ENCODE measurements at places on chromosomes 16 and 17.
A peak's percentile ranks its signal among the peaks of the same experiment; 100 is the strongest.

DNA sequence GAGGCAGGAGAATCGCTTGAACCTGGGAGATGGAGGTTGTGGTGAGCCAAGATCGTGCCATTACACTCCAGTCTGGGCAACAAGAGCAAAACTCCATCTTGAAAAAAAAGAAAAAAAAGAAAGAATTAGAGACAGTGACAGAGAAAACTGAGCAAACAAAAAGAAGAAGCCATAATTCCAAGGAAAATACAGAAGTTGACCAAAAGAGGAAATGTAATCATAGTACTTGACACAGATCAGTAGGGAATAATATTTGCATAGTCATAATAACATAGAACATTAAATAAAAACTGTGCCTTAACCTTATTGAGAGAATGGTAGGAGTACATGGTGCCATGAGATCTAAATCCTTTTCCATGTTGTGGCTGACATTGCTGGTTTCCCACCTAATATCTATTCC lies 14.7 kb upstream of the USP31 start:
- no peak for DNase-seq

DNA sequence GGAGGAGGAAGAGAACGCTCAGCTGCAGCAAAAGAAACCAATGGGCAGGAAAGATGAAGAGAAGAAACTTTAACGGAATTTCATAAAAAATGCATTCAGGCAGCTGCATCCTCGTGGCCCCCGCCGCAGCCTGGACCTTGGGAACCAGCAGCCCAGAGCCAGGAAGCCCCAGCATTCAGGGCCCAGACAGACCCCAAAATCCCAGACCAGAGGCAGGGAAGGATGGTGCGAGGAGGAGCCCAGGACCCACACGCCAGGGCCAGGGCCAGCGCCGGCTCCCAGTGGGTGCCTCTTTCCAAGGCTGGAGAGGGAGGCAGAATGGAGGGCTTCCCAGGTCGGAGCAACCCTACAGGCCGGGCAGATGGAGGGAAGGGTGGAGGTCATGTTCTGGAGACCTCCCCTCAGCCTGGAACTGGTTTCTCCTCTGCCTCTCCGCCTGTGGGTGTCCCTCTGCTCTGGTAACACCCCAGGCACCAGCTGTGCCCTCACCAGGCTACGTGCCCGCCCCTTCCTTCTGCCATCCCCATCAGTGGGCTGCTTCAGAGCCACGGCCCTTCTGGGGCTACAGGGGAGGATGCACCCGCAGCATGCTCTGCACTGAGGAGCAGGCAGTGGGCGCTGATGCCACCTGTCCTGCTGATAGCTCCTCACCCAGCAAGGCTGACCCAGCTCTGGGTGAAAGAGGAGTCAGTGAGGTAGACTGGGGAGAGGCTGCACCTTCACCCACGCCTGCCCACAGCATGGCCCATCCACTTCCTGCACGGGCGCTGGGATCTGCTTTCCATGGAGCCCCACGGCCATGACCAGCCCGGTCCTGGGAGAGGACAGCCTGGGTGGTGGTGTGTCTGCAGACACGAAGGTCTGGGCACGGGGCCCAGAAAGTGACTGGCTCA lies 1.2 kb upstream of the MIF4GD start:
- no peak for DNase-seq

DNA sequence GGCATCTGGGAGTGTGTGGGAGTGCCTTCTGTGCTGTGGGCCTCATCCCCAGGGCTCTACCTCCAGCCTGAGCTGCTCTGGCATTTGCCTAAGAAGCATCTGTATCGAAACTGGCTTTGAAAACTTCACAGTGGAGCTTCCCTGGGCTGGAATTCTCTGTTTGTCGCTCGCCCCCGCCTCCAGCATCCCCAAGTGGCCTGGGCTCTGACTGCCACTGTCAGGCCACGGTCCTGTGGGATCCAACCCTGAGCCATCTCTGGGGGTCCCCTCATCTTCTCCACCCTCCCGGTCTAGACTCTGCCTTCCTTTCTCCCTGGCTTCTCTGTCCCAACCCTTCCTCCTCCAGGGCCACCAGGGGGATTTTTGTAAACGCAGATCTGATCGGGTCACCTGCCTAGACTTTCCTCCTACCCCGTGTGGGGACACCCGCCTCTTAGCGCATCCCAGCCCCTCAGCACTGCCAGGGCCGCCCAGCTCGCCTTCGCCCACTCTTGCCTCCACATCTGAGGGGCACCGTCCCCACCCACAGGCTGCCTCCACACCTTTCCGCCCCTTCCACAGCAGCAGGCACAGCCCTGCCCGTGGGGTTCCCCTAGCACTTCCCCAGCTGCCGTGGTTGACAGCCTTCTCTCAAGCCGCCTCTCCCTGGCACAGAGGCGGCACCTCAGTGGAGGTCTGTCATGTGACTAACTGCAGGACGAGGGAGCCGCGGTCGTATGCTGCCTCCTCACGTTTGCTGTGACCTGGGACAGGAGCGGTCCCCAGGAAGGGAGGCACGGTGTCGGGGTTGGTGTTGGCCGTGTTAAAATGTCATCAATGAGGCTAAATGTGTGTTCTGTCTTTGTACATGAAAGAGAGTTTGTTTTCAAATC lies 12.0 kb downstream of the TBC1D24 start:
- DNase-seq = peak; percentile 53

DNA sequence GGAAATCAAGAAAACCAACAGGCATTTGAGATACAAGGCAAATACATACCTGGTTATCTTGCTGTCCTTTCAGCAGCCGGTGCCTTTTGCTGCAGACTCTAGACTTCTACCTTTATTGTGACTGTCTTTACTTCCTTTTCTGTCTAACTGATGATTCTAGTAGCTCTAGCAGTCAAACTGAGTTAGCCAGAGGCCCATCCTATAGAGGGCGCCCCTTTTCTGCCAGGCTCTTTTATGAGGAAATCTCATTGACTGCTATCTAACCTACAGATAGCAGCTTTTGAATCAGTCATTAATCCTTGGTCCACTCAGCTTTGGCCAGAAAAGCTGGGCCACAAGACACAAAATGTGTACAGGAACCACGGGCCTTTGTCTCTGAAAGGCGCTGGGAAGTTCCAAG lies 87.5 kb upstream of the WSB1 start:
- DNase-seq = no peak

DNA sequence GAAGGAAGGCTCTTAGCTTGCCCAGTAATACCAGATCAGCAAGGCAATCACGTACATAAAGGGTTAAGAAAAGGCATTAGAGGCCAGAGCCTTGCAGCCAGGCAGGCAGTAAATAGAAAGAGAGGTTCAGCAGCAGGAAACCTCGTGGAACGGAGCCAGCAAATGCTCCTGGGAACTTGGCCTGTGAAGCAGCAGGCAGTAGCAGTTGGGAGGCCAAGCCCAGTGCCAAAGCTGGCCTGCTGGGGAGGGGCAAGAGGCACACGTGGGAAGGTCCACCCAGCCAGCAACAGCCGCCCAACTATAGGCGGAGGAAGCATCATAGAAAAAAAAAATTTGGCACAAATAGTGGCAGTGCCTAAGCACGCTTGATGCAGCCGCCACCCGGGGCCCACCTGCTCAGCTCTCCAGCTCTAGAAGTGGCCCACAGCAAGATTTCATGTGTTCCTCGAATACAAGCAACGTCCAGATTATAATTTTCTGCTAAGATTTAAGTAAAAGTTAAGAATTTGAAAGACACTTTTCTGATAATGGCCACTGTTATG lies 2339.5 kb downstream of the TP53TG3F start:
- DNase-seq = no peak

- no peak for DNase-seq
Observed at GRCh38 chr17:63949576-63950250, 17.6 kb upstream of the CD79B start.

DNA sequence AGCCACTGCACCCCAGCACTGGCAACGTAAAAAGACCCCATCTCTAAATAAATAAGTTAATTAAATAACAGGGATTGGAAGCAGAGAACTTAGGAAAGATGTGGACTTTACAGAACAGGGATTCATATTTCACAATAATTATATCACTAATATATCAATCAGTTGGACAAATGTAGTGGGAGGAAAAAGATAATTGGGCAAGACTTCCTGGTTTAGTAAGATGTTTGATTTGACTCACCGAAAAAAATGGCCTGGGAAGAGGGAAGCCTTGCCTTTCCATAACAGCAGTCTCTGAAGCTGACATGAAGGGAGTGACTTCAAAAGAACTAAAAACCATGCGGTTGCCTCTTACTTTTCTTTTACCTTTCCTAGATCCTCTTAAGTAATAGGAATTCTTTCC lies 15.2 kb upstream of the C17orf78 start:
- DNase-seq = no peak

- no peak for DNase-seq
Observed at GRCh38 chr17:60455378-60455777, 33.1 kb downstream of the CHCT1 start.

Data from stimulated activated CD8-positive, alpha-beta memory T cell treated with anti-CD3 and anti-CD28 coated beads, Interleukin-7, amount 100 ng/mL, for 24 hours (primary cell).